ENCODE measurements at places on chromosomes 13 and 19.

DNA sequence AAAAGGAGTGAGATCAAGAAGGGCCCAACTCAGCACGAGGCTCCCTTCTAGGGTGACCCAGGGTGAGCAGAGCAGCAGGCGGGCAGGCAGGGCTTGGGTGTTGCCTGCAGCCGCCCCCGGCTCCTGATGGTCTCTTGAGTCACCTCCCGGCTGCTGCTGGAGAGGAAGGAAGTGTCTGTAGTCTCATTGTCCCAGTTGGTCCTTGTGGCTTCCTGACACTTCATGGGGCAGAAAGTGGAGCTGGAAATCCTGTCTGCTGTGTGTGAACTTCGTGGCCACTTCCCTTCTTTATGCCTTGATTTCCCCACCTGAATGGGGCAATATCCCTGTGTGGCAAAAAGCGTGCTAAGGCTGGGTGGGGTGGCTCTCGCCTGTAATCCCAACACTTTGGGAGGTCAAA lies 2.5 kb downstream of the MAP1S start:
- no peak for DNase-seq

DNA sequence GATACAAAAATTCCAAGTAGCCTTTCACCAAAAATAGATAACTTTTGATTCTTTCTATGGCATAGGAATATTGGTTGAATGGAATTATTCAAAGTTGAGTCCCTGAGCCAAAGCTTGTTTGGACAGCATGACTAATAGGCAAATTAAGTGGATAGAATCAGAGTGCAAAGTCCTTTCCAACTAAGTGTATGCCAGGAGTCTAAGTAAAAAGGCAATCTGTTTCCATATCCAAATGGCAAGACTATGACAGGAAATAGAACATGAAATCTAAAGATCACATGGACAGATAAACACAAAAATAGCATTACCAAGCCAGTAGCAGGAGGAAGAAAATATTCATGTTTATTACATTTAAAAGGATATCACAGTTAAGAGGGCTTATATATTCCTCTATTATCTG lies 804.6 kb downstream of the SLITRK6 start:
- DNase-seq = no peak

GRCh38 chr13:39612023-39612637 lies 9.1 kb upstream of the LHFPL6 start:
- no peak for DNase-seq

- DNase-seq = no peak
Observed at GRCh38 chr19:46915386-46915785, 54.6 kb downstream of the ARHGAP35 start.

DNA sequence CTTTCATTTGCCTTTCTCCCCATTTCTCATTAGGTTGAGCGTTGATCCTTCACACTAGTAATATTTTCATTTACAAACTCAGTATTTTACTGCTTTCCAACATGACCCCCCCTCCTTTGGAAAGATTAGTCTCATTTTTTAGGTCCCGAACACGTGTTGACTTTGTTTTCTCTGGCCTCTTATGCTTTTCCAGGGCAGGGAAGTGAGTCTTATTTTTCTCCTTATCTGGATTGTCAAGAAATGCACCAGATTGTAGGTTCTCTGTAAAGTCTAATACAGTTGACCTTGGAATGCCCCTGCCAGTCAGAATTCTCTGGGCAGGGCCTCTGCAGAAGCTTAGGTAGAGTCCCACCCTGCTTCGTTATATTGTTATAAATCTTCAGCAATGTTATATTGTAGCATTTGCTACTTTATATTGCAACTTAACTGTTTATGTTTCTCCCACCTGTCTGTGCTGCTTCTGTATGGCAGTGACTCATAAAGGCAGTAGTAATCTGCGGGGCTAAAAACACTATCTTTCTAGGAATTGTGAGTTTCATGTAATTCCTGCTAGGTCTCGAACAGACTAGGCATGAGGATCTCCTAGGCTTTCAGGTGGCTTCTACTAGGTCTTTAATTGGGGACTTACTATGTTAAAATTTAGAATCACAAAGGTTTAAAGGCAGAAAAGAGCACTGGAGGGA lies 2.0 kb downstream of the TDRD3 start:
- no peak for DNase-seq
